T-helper 2 cell treated with Interferon-gamma antibody and Interleukin-4, amounts not matched to agents 5 μg/mL and 100 μg/mL, for 36 hours (primary cell): ENCODE measurements at places on chromosomes 6 and 20.
A peak's percentile ranks its signal among the peaks of the same experiment; 100 is the strongest.

DNA sequence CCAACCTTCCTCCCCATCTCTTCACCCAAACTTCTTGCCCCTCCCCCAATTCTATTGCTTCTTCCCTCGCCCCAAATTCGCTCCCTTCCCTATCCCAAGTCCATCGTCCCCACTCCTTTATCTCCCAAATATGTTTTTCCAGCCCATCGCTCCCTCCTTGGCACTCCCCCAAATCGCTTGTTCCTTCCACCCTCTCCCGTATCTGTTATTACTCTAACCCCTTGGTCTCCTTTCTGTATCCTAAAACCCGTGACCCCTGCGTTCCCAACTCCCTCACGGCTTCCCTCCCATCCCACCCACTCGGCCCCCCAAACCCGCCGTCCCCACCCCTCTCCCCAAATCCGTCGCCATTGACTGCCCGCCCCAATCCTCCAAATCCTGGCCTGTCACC is 584 bp downstream of the MTCH1 start:
- no peak for DNase-seq

DNA sequence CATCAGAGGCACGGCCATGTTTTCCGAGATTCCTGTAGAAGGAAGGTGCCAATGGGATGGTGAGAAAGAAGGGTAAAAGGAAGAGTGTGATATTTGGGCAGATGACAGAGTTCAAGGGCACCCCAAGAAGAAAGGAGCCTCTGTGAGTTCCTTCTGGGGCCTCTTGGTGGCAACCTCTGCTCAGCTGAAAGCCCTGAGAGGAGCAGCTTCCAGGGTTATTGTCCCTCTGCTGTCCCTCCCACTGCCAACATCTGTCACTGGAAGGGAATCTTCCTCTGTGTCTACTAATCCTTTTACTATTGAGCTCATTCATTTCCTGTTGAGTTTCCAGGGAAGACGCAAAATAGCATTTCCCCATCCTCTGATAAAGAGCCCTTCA is 40.0 kb upstream of the KCNK16 start:
- DNase-seq = no peak

- DNase-seq = no peak
Measured at GRCh38 chr6:26629359-26629758, 30.2 kb downstream of the ZNF322 start.

- peak; percentile 78 for DNase-seq
Measured at GRCh38 chr20:57392512-57393271, 1.5 kb downstream of the RBM38 start.

GRCh38 chr6:47132724-47133123 is 90.6 kb upstream of the ADGRF1 start:
- DNase-seq = no peak
